ENCODE measurements at places on chromosomes 16 and 17.

DNA sequence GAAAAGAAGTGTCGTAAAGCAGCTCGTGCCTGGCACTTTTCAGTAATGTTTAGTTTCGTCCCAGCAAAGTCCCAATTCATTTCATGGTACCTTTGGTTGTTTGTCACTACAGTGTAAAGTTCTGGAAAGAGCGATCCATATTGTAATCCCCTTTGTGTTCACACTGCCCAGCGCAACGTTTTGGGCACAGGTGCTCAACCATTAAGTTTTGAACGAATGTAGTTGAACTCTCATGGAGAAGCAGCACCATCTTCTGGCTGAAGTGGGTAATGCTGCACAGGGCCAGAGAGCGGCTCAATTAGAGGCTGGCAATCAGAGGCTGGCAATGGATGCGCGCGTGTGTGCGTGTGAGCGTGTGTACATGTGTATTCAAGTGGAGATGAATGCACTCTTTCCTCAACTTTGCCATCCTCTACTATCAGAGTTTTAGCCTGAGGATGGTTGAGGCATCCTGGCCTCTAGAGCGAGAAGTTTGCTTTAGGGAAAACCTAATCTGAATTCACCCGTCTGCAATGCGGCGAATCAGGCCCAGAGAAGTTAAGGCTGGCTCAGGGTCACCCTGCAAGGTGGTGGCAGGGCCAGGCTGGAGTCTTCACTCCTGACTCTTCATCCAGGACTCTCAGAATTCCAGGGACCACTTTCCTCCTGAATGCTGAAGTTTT is 29.9 kb downstream of the DYNLL2 start:
- peak; percentile 48 for DNase-seq

DNA sequence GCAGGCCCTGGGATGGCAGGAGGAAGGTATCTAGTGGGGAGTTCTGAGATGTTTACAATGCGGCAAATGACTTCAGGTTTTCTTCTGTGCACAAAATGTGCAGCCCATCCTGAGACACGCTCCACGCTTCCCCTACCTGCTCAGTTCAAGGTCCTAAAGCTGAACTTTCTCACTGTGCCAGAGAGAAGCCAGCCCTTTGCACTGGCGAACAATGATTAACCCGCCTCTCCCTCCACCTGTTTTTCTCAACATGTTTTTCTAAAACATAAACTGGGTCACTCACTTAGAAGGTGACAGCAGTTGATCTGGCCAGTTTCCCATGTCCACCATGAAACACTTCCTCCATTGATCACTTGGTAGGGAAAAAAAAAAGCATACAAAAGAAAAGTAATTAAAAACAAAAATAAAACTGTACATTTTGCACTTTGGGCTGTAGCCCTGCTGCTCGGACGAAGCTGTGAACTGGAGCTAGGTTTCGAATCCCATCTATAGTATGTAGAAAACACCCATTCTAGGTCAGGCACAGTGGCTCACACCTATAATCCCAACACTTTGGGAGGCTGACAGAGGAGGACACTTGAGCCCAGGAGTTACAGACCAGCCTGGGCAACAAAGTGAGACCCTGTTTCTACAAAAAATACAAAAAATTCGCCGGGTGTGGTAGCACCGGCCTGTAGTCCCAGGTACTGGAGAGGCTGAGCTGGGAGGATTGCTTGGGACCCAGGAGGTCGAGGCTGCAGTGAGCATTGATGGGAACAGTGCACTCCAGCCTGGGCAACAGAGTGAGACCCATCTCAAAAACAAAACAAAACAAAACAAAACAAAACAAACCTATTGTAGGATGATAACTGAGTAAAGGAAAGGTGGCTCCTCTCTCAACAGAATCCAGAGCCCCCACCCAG is 6.1 kb upstream of the G6PC1 start:
- DNase-seq: no peak

GRCh38 chr16:1655909-1656807 is 21.9 kb upstream of the JPT2 start:
- no peak for DNase-seq

DNA sequence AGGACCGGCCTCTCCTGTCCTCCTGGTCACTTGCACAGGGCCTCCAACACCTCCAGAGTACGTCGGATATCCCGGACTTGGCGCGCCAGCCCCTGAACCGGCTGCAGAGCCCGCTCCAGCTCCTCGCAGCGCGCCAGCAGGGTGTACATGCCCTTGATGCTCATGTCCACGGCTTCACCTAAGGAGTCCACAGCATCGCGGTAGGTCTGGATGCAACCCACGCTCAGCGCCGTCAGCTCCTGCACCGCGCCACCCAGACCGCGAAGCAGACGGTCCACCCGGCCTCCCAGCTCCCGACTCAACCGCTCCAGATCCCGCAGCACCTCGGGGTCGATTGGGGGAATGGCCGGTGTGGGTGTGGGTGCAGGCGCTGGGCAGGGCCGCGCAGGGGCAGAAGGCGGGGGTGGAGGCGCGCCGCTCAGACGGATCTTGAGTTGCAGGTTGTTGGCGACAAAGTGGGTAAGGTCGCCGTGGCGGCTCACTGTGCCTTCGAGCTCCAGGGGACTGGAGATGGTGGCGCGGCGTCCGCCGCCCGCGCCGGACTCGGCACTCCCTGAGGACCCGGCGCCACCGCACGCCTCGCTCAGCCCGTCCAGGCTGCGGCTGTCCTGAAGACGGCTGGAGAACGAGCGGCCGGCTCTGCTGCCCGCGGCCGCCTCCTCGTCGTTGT is 804 bp downstream of the BORCS6 start:
- DNase-seq: no peak

DNA sequence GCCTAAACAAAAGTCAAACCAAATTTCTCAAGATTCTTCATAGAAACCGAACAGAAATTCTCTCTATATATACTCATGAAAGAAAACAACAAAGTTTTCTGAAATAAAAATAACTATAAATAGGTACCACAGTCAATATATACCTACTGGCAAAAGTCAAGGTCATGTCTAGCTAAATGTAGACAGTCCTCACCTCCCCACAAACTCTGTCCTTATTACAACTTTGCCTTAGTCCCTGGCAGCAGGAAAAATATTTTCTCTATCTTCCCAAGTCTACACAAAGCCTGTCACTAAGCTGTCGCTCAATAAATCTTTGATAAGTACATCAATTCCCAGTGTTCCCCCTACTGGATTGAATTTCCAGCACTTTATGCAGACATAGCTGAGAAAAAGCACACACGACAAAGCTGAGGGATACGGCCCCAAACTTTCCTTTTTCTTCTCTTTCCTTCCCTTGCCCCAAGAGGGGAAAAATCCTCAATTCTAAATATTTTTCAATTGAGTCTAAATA is 2.7 kb downstream of the CFAP20 start:
- no peak for DNase-seq

DNA sequence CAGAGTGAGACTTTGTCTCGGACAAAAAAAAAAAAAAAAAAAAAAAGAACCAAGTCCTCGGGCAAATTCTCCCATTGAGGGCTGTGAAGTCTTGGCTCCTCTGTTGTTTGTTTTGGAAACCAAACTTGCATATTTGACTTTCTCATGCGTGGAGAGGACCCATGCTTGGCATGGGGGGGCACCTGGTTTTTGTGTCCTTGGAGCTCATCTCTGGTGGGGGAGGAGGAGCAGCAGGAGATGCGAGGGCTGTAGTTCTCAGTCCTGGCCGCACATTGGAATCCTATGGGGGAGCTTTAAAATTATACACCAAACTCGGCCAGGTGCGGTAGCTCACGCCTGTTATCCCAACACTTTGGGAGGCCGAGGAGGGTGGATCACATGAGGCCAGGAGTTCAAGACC is 74.5 kb downstream of the ABCC6 start:
- DNase-seq: peak; percentile 10

- DNase-seq: no peak
Observed at GRCh38 chr17:47902039-47902744, 6.2 kb downstream of the SP2 start.

DNA sequence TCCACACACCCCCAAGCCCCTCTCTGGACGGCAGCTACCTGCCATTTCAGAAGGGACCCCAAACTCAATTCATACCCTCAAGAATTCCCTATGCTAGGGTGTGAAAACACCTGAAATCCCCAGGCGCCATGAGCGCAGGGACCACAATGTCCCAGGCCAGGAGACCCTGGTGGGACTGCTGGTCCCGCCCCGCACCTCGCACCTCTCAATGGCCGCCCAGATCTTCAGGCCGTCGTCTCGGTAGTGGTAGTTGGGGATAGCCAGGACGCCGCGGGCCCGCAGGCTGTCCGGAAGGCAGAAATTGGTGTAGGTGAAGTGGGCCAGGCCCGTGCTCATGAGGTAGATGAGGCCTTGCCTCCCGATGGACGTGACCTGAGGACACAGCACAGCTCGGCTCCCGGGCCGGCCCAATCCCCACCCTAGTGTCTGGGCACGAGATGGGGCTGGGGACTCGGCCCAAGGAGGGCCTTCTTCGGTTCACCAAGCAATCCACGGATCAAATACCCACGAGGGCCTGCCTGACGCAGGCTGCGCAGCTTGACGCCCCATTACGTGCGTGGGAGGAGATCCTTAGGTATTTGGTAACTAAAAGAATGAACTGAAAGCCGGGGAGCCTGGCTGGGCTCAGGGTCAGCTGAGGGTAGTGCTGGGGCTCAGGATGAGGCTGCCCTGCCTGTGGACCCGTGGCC is 9.2 kb downstream of the ALOXE3 start:
- DNase-seq: no peak

GRCh38 chr17:22517716-22518115 is 825.4 kb downstream of the KCNJ18 start:
- DNase-seq: no peak

DNA sequence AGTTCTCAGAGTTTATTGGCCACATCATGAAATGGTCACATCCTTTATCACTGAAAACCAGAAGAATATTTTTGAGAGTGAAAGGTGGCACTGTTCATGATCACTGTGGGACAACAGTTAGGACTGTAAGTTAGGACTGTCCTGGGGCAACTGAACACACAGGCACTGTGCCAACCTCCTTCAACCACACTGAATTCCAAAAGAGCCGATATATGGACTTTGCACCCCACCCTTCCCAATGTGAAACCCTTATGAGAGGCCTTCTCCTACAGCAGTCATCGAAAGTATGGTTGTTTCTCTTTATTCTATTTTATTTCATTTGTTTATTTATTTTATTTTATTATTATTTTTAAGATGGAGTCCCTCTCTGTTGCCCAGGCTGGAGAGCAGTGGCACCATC is 353.5 kb downstream of the TOX3 start:
- DNase-seq: no peak

DNA sequence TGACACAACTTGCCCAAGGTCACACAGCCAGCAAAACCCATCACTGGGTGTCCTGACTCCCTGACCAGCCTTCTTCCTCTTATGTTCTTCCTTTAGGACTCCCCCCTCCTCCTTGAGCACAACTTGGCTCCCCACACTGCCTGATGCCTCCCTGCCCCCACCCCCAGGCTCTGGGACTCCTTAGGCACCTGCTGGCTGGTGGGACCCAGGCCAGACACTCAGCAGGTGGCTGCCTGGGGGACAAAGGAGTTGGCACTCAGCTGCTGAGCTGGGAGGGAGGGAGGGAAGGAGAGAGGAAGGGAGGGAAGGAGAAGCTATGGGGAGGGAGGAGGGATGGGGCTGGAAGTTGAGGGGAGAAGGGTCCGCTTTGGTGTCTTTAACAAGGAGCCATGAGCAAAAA is 8.0 kb downstream of the SEZ6 start:
- DNase-seq: no peak

DNA sequence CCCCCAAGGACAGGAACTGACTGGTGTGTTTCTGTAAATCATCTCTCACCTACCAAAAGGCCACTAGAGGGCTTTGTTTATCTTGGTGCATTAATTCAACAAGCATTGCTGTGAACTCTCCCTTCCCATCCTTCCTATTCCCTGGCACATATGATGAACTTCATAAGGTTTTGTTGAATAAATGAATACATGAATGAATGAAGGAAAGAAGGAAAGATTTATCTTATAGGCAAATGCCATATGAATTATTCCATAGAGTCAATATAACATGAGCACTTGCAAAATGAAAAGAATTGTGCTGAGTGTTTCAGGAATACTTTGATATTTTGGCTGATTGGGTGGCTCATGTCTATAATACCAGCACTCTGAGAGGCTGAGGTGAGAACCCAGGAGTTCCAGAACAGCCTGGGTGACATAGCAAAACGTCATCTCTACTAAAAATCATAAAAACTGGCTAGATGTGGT is 4.3 kb downstream of the SPDYE4 start:
- DNase-seq: peak; percentile 21

- peak; percentile 3 for DNase-seq
Observed at GRCh38 chr16:14559809-14560241, 70.2 kb downstream of the PARN start.

- no peak for DNase-seq
Observed at GRCh38 chr17:393806-394717, 41.5 kb upstream of the RPH3AL start.

GRCh38 chr17:13995856-13996271 is 73.4 kb upstream of the COX10 start:
- no peak for DNase-seq

- no peak for DNase-seq
Observed at GRCh38 chr16:60646631-60647030, 1389.6 kb downstream of the CDH8 start.

DNA sequence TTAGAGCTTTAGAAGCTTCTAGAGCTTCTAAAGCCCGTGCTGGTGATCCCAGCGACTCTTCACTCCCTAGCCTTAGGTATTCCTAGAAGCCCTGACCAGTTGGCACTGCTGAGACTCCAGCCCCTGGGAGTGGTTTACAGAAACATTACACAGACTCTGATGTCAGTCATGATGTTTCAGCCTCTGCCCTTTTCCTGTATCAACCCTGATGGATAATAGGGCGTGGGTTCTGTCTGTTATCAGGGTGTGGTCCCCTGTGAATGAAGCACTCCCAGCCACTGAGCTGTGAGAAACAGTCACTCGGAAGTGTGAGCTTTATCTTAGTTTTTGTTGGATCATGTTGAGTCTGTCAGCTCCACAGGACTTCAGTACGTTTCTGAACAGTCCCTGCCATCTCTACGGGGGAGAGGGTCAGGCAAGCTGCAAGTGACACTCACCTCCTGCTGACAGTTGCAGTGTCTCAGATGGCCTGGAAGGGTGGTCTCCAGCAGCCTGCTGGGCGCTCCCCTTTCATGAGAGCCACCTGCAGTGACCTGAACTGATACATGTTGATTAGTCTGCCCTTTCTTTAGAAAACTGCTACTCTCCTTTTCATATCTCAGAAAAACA is 12.8 kb downstream of the GOSR2 start:
- no peak for DNase-seq

GRCh38 chr17:82029391-82029790 is 2.1 kb upstream of the RAC3 start:
- peak; percentile 38 for DNase-seq

GRCh38 chr16:53121661-53122060 is 66.9 kb downstream of the CHD9 start:
- no peak for DNase-seq

DNA sequence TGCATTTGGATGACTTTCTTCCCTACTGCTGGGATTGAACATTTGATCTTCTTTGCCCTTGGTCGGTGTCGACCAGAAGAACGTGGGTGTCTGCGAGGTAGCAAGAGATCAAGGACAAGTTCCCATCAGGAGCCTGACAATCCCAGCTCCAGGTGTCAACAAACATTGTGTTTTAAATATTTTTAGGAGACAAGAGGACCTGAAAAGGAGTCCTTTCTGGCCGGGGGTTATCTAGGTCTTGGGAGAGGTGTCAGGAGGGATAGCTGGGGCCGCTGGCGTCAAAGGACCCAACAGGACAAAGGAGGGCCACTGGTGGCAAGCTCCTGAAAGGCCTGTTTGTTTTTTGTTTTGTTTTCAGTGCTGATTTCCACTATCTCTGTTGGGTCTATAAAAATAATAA is 308.4 kb upstream of the ERCC4 start:
- DNase-seq: no peak

- peak; percentile 6 for DNase-seq
Observed at GRCh38 chr17:64063766-64064224, 43.4 kb upstream of the ICAM2 start.

- DNase-seq: no peak
Observed at GRCh38 chr16:48041981-48042421, 113.8 kb downstream of the ABCC12 start.

- DNase-seq: no peak
Observed at GRCh38 chr17:13698832-13699231, 97.1 kb upstream of the HS3ST3A1 start.

Measured in NCI-H446 (cell line).